Retinal pigment epithelial cell (primary cell): ENCODE measurements at places on chromosomes 5 and 9.

GRCh38 chr9:76810377-76810957, 46.2 kb downstream of the PCA3 start:
- DNase-seq: no peak

DNA sequence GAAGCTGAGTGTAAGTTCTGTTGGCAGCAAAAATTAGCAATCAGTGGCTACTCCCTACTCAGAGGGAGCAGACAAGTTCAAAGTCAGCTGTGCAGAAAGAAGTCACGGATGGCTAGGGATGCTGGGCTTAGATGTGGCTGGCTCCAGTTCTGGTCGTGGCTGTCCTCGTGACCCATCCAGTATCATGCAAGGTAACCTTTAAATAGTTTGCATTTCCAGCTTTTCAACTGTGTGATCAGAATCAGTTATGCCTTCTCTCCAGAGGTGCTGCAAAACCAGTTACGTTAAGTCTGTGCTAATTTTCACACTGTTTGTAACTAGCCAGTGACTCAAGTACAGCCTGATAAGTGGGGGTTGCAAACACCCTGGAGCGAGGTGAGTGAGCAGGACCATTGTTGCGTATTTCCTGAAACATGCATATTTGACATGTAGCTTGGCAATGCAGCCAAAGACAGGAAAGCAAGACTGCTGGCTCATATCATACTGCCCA, 302.4 kb downstream of the ATPSCKMT start:
- DNase-seq: no peak

GRCh38 chr5:169832845-169833244, 147.4 kb downstream of the INSYN2B start:
- no peak for DNase-seq

- no peak for DNase-seq
Observed at GRCh38 chr5:132369007-132369473, 470 bp upstream of the SLC22A5 start.

DNA sequence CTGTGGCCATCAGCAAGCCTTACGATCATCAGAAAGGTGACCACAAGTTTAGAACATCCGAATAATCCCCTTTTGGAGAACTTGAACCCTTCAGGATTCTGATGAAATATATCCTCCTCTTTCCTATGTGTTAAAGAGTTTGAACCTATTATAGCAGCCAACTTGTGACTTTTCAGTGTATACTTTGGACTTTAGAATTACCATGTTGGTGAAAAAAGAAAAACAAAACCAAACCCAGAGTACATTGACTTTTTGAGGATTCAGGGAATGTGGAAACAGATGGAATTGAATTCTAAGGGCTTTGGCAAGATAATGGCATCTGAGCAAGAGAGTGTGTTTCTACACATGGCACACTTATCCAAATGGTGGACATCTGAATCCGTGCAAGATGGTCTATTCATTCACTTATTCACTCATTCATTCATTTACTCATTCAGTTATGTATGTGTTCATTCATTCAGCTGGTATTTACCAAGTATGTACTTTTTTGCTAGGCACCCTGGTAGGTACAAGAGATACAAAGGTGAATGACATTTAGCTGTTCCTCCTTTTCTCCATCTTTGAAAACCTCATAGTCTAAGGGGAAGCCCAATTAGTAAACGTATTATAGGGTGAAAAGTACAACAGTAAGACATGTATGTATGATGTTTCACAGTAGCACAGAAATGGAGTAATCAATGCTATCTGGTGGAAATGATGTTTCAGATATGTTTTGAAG, 91.8 kb downstream of the PRDM6 start:
- DNase-seq: no peak

- no peak for DNase-seq
Observed at GRCh38 chr5:172641359-172642050, 442 bp downstream of the NEURL1B start.

- no peak for DNase-seq
Observed at GRCh38 chr9:132711846-132712245, 41.6 kb downstream of the GTF3C4 start.

GRCh38 chr5:83025690-83026478, 51.3 kb downstream of the TMEM167A start:
- DNase-seq: no peak

GRCh38 chr9:21559402-21560280, 77.5 kb upstream of the IFNE start:
- DNase-seq: no peak

DNA sequence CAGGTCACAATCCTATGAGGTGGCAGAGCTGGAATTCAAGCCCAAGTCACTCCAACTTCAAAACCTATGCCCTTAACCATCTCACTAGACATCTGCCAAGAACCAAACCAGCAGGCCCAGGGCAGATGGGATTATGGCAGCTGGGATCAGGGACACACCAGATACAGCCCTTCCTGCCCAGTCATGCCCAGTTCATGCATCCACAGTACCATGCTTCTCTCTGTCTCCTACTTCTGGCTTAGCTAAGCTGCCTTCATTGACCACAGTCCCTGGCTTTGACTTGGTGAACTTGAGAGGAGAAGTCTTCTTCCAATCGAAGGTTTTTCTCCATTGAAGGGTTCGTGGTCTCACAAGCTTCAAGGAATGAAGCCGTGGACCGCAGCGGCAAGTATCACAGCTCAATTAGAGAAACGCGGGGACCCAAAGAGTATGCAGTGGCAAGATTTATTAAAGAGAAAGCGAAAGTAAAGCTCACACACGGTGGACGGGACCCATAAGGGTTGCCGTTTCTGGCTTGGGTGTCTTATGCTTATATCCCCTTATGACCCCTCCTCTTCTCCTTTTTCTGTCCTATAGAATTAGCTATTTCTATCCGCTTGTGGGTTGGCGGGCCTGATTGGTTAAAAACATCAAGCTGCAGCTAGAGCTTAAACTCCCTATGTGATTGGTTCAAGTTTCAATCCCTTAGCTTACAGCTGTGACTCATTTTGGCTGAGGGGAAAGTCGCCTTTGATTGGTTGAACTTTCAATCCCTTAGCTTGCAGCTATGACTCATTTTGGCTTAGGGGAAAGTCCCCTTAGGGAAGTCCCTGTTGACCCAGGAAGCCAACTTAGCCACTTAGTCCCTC, 101.2 kb downstream of the TRIM36 start:
- DNase-seq: peak; percentile 3

DNA sequence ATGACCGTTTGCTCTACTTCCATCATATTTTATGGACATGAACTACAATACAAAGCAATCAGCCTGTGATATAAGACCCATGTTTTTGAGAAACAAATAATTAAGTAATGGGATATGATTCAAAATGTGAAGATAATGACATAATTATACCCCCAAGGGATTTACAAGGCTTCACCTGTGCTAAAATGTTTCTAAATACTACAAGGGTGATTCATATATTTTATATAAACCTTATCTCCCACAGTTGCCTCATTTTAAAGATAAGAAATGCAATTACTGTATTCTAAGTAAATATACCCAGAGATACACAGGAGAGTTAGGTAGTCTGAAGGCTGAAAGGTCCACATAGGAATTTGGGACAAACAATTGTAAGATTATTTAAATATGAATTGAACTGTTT, 662.0 kb upstream of the CHD1 start:
- no peak for DNase-seq

- no peak for DNase-seq
Observed at GRCh38 chr5:96517295-96517694, 84.2 kb upstream of the PCSK1 start.

GRCh38 chr5:28548856-28549255, 1510.5 kb upstream of the CDH9 start:
- peak; percentile 69 for DNase-seq

DNA sequence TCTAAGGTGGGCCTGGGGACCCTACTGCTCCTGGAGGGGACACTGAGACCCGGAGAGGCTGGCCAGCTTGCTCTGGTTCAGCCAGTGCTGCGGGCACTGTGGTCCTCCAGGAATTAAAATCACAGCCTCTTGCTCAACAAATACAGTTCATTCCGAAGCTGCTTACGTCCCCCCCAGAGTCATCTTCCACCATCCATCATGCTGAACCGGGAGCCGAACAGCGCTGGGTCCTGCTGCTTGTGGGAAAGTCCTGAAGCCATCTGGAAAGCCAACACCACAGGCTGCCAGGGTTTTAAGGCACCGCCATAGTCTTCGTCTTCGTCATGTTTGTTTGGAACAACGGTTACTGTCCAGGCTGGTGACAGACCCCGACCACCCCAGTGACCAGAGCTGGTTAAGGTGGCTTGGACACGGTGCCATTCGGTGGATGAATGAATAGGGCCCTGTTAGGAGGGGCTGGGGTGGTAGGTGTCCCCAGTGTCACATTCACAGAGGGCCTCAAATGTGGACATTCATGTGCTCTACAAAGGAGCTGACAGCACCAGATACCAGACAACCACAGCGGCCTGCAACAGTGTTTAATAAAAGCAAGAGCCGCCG, 81.6 kb upstream of the PHYKPL start:
- DNase-seq: no peak

DNA sequence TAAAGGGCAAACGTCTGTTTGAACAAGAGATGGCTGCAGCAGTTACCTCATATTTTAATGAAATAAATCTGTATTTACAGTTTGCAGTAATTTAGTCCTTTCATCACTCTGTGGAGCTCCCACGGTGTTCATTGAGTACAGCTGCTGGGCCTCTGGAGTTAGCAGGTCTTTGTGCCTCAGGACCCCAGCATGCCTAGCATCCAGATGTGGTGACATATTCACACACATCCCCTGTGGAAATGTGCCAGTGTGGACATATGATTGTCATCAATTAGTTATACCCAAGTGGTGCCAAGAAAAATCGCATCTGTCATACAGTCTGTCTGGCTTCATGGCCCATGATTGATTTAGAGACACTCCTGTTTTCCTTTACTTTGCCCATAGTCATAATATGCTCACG, 77.3 kb downstream of the NNT start:
- no peak for DNase-seq

GRCh38 chr5:102294886-102295395, 1.1 kb downstream of the SLCO4C1 start:
- no peak for DNase-seq

DNA sequence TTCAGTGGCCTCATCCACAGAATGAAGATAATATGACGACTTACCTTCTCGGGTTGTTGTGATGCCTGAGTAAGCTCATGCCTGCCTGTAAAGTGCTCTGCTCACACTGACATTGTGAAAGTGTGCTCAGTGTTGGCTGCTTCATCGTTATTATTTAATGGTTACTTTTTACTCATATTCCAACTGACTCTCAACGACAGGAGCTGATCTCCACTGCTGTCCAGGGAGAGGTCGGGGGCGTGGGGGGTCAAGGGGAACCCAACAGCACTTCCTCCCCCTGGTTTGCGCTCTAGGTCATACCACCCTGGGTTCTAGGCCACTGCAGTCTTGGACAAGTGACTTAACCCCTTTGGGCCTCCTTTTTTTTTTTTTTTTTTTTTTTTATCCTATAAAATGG, 52.9 kb upstream of the ANGPTL2 start:
- DNase-seq: no peak

GRCh38 chr9:117541181-117541580, 126.3 kb upstream of the ASTN2 start:
- no peak for DNase-seq

- peak; percentile 11 for DNase-seq
Observed at GRCh38 chr5:109350537-109351270, 59.1 kb downstream of the PJA2 start.

DNA sequence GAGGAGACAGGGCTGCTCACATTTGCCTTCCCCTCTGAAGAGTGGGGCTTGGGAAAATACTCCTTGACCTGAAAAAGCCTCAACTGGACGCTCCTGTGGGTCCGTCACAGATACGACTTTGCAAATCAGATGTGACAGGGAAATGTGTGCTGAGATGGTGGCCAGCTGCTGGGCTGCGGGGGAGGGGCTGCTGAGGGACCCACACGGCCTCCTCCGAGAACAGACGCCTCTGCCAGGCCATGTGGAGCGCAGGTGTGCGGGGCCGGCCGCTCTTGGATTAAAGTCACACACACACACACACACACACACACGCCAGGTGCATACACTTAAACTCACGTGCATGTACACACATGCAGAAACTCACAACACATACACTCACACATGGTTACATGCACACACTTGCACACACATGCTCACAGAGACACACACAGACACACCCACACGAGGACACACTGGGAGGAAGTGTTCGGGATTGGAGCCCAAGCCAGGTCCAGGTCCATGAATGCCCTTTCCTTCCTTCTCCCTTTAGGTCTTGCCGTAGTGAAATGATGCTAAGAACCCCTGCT, 167.4 kb downstream of the GAPVD1 start:
- no peak for DNase-seq

DNA sequence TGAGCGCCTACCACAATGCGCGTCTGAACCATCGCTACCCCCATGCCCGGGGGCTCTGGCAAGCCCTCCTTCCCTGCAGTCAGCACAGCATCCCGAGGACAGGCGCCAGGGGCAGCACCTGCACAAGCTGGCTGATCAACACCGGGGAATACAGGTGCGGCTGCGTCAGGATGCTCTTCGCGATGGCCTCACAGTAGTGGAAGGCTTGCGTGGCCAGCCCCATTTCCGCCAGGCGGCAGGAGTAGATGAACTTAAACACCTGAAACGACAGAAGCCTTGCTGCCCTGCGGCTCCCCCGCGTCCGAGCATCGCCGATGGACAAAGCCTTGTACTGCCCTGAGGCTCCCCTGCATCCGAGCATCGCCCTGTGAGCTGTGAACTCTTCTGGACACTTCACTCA, 17.7 kb upstream of the INPP5E start:
- DNase-seq: no peak

- no peak for DNase-seq
Observed at GRCh38 chr5:82674671-82675070, 396.5 kb upstream of the RPS23 start.

GRCh38 chr5:107553117-107553555, 117.6 kb downstream of the EFNA5 start:
- DNase-seq: no peak

DNA sequence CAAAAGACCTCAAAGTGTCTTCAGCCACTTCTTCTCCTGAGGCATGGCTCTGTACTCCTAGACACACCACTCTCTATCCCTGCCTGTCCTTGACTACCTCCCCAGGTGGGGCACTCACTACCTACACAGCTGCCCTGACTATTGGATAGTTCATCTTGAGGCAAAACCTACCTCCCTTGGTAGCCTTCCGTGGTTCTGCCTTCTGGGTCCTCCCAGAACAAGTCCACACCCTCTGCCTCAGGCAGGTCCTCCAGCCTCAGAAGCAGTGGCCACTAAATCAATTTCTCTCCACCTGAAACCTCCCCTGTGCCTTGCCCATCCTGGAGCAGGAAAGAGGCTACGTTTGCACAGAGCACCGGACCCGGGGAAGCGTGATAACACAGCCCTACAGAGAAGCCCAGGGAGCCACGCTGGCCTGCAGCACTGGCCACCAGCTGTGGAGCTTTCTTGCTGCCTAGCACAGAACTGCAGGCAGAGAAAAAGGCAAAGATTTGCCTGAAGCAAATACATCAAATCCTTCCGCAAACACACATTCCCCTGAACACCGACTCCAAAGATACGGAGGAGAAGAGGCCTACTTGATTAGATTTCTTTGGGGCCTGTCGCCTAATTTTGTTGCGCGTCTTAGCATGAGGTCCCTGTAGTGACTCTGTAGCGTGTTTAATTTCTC, 141.8 kb downstream of the C9orf50 start:
- no peak for DNase-seq

DNA sequence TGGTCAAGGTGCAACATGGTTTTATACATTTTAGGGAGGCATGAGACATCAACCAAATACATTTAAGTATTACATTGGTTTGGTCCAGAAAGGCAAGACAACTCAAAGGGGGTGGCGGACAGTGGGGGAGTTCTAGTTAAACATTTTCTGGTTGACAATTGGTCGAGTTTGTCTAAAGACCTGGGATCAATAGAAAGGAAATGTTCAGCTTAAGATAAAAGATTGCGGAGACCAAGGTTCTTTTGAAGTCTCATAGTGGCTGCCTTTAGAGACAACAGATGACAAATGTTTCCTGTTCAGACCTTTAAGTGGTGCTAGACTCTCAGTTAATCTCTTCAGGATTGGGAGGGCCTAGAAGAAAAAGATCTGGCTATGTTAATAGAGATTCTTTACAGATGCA, 47.7 kb upstream of the TTC39B start:
- DNase-seq: no peak
